Smooth muscle cell of the coronary artery (primary cell): ENCODE measurements at places on chromosomes 2 and 18. TPM values are rescaled to one million over a fixed set of nuclear protein-coding genes. Genes with fewer than 3 reads are reported as not detected.

The CD8A gene
- total RNA-seq, result not detected in 2 replicates

The PLGLB1 gene
- 0.38 TPM in 1 of 2 replicates, not detected in the other for total RNA-seq

The SPHKAP gene
- not detected in 2 replicates for total RNA-seq

The KCNG2 gene
- 0.12 TPM in 1 of 2 replicates, not detected in the other for total RNA-seq

The TMEM163 gene
- 0.08 TPM in 1 of 2 replicates, not detected in the other for total RNA-seq

The MROH2A gene
- total RNA-seq, result 0.15 TPM in 1 of 2 replicates, not detected in the other
